Right forelimb (tissue), 1 donor: ENCODE measurements at places on chromosomes 5 and 9.
A peak's percentile ranks its signal among the peaks of the same experiment; 100 is the strongest.

DNA sequence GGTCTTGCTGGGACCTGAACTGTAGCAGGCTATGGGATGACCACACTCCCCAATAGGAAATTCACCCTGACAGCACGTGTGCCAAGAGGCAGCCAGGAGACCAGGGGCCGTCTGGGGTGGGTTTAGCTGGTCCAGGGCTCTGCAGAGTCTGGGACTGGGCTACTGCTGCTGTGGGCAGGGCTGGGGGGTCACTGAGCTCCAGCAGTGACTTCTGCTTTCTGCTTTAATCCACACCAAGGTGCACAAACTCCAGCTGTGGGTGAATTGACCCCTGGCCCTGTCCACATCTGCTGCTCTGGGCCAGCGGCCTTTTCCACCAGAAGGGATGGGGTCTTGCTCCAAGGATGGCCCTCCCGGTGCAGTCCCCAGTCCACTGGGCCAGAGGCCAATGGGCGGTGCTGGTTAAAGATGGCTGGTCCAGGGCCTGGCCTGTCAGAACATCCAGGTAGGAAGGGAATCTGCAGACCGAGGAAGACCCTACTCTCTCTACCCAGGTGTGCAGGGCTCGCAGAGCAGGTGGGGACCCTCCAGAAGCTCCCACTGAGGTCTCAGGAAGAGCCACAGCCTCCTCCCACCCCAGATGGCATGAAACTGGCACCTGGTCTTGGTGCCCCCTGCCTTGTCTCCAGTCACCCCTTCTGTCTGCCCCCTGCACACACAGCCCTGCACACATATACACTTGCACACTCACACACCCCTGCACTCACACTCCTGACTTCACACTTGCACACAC is 28.0 kb downstream of the GLT6D1 start:
- no peak for DNase-seq

DNA sequence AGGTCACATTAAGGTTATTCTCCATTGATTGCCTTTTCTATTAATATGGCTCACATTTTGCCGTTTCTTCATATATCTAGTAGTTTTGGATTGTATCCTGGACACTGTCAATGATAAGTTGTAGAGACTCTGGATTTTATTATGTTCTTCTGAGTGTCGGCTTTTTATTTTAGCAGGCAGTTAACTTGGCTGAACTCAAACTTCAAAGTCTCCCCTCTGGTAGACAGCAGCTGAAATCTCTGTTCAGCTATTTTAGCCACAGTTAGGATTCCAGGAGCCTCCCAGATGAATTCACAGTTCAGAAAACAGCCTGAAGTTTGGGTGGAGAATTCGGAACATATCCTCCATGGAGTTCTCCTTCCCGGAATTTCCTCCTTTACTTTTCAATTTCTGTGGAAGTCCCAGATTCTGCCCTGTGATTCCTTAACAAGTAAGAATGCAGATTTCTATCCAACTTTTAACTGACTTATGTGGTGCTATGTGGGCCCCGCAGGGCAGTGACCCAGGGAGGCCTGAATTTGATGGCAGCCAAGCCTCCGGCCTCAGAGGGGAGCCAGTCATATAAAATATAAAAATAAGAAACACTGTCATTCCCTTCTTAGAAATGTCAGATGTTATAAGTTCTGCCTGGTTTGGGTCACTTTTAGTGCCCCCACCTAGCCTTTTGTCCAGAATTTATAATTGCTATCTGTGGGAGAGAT is 39.3 kb upstream of the MVB12B start:
- DNase-seq: no peak

DNA sequence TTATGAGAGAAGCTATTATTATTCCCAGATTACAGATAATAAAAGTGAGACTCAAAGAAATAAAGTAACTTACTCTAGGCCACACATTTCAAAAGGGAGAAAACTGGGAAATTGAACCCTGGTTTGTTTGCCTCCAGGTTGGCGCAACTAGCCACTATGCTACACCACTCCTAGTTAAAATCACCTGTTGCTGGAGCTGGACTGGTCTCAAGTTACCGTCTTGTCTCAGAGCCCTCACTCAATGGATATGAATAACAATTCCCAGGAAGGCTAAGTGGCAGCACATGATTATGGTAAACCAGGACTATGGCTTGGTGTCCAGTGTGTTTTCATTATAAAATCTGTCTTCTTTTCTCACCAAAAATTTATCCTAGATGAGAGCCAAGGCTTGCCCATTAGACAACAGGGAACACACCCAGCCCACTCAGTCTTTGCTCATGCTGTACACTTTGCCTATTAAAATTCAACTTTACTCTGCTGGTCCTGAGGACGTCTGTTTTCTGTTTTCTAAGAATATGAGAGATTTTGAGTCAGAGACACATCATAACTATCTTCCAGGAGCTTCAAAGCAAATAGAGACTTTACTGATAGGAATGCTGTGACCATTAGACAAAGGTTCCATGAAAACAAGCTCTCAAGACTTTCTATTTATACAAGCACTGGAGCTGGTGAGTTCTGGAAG is 58.1 kb downstream of the ADRB2 start:
- no peak for DNase-seq

GRCh38 chr9:87706066-87706739 is 19.7 kb upstream of the CTSL start:
- no peak for DNase-seq

DNA sequence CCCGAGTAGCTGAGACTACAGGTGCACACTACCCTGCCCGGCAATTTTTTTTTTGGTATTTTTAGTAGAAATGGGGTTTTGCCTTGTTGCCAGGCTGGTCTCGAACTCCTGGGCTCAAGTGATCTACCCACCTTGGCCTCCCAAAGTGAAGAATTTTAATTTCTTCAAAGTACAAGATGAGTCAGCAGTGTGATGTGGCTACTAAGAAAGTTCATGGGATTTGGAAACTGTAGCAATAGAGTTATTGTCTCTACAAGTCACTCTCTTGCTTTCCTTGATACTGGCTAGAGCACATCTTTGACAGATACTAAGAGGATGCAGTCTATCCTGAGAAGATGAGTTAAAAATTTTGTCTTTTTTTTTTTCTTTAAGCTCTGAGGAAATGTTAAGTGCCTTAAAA is 1.6 kb downstream of the CREB3 start:
- DNase-seq: no peak

DNA sequence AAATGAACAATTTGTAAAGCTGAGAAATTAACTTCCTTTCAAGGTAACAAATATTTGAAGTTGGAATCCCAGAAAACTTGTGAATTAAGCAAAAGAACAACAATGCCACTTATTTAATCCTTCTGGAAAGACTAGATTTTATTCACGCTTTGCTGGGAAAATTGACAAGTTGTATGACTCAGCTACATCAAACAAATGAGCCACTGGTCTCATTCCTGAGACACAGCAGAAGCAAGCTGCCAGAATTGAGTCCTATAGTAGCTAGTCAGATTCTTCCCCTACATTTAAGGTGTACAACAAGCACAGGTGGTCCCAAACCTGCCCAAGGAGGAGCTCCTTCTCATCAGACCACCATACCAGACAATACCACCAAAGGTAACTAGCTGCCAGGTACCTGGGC is 280.7 kb downstream of the SPOCK1 start:
- no peak for DNase-seq

DNA sequence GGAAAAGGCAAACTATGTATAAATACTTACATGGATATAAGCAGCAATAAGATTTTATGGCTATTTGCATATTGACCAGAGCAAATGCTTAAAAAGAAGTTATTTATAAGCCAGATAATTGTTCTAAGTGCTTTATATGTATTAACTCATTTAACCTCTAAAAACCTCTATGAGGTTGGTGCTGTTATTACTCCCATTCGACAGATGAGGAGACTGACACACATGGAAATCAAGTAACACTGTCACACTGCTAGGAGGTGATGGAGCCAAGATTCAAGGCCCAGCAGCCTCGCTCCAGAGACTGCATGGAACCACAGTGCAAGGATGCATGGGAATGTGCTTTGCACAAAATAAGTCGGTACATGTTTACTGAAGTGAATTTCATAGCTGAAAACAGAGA is 53.7 kb downstream of the C5 start:
- DNase-seq: no peak

- no peak for DNase-seq
These were observed 403.2 kb upstream of the SGCD start for GRCh38 chr5:155923784-155924183.

DNA sequence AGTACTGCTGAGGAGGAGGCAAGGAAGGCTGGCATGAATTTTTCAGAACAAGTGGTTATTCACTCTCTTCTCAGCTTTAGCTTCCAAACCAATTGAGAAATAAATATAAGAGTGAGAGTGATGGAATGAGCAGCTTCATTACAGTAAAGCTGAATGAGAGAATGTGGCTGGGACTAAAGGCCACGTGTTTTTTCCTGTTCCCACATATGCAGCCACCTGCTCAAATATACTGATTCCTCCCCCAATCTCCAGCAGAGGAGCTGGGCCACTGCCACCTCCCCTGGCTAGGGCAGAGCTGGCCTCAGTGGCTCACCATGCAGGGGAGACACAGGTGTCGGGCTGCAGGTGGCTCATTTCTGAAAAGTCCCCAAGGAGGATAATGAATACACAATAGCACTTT is 1505.3 kb upstream of the WWC1 start:
- no peak for DNase-seq

GRCh38 chr5:124697501-124697900 is 48.9 kb downstream of the ZNF608 start:
- DNase-seq: no peak

DNA sequence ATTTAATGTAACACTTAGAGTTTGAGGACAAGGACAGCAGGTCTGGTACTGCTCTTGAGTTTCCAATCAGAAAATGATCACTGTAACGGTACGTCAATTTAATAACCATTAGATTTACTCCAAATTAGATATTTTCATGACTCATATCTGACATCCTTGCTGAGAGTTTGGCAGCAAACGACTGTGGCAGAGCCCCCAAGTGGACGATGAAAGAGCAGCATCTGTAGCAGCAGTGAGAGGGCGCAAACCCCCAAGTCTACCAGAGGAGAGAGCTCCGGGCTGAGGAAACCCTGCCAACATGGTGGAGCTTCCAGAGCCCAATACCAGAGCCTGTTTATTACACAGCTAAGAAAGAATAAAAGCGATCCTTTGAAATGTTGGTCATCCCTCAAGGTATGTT is 73.2 kb upstream of the EPB41L4A start:
- DNase-seq: peak; percentile 48

GRCh38 chr9:129580211-129580915 is 40.5 kb downstream of the C9orf50 start:
- no peak for DNase-seq

DNA sequence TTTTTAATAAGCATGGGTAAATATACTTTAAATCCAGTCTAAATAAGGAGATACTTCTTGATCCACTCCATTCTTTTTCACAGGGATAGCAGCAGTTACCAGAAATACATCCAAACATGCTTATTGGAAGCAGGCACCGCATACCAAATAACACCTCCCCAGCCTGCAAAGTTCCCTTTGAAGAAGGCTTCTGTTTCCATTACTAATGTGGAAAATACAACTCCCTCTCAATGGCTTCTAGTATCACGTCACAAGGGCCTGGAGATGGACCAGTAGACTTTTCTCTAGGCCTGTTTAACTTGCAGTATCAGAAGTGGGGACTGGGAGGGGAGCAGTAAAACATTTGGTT is 20.8 kb downstream of the TMEM245 start:
- DNase-seq: no peak

DNA sequence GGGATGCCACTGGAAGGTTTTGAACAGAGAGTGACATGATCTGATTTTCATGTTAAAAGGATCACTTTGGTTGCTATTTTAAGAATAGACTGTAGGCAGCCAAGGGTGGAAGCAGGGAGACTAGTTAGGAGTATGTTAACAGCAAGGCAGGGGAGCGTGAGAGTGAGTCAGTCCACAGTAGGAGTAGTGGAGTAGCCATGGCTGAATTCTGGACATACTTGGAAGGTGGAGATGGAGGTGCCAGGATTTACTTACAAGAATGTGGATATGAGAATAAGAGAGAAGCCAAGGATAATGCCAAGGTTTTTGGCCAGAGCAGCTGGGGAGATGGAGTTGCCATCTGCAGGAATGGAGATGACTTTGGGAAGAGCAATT is 118.8 kb downstream of the GALNT10 start:
- no peak for DNase-seq

GRCh38 chr5:137372773-137373160 is 126.4 kb downstream of the SPOCK1 start:
- no peak for DNase-seq

DNA sequence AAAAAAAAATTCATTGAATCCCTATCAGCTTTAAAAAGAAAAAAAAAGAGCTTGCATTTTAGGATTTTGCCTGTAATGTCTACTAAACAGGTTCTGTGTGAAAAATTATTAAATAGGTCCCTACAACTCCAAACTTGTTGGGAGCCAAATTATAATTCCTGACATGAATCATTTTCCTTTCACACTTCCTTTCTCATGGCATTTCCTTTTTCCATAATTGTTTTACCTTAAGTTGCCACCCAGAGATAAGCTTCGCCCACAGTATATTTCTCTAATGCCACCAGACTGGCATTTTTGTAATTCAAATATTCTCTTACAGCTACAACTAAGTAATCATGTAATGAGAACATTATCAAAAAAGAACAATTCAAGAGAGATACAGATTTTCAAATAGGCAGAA is 348.8 kb downstream of the EFNA5 start:
- DNase-seq: no peak

GRCh38 chr5:56172241-56172640 is 60.9 kb downstream of the ANKRD55 start:
- DNase-seq: no peak

- peak; percentile 66 for DNase-seq
These were observed 383.2 kb upstream of the SGCD start for GRCh38 chr5:155943516-155944407.

DNA sequence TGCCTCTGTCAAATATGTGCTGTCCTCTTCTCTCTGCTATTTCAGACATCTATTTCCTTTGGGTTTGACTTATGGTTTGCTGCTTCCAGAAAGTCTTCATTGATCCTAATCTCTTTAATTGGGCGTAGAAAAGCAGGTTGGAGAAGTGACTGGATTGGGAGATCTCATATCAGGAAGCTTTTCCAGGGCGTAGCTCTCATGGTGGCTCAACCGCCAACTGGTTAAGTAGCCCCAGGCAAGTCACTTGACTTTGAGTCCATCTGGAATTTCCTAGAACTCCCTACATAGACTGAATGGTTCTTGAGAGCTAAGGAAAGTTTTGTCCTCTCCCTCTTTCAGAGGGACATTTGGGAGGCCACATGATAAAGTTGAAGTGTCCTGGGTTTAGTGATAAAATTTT is 192.3 kb upstream of the GLRA1 start:
- DNase-seq: no peak

DNA sequence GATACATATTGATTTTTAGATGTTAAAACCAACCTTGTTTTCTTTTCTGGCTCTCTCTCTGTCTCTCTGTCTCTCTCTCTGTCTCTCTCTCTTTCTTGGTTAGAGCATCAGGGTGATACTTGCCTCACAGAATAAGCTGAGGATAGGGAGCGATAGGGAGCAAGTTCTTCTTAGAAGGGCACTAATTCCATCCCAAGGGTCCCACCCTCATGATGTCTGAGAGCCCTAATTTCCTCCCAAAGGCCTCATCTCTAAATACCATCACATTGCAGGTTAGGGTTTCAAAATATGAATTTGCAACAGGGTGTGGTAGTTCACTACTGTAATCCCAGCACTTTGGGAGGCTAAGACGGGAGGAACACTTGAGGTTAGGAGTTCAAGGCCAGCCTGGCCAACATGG is 4.8 kb upstream of the KIF3A start:
- no peak for DNase-seq
